Heart left ventricle (tissue), 16 donors: ENCODE measurements at places on chromosomes 3 and 15.
A peak's percentile ranks its signal among the peaks of the same experiment; 100 is the strongest.

- DNase-seq: no peak
Observed at GRCh38 chr3:95120921-95121320, 1058.1 kb downstream of the NSUN3 start.

DNA sequence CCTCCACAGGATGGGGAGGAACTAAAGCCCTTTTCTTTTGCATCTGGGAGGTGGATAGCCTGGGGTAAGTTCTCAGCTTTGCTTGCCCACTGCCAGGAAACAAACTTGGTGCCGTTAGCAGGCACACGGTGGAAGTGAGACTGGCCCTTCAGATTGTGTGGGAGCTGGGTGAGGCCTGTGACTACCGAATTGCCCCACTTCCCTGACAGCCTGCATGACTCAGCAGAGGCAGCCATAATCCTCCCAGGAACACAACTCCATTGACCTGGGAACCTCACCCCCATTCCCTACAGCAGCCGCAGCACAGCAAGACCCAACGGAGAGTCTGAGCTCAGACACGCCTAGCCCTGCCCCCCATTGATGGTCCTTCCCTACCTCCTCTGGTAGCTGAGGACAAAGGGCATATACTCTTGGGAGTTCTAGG, 282.6 kb downstream of the KLF13 start:
- no peak for DNase-seq

DNA sequence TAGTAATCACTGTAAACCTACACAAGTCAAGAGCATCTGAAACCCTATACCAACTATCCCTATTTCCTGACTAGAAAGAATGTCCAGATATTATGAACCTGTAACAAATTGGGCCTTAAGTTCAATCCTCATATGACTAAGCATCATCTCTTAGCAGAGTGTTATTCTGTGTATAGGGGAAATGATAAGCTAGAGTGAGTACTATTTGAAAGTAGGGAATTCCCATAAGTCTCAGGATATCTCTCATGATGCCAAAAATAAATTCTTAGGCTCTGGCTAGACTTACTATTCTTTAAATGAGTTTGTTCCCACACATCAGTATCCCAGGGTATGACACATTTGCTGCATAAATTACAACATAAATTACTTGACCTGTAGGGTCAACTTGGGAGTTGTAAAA, 15.3 kb downstream of the MRPL47 start:
- DNase-seq: no peak

DNA sequence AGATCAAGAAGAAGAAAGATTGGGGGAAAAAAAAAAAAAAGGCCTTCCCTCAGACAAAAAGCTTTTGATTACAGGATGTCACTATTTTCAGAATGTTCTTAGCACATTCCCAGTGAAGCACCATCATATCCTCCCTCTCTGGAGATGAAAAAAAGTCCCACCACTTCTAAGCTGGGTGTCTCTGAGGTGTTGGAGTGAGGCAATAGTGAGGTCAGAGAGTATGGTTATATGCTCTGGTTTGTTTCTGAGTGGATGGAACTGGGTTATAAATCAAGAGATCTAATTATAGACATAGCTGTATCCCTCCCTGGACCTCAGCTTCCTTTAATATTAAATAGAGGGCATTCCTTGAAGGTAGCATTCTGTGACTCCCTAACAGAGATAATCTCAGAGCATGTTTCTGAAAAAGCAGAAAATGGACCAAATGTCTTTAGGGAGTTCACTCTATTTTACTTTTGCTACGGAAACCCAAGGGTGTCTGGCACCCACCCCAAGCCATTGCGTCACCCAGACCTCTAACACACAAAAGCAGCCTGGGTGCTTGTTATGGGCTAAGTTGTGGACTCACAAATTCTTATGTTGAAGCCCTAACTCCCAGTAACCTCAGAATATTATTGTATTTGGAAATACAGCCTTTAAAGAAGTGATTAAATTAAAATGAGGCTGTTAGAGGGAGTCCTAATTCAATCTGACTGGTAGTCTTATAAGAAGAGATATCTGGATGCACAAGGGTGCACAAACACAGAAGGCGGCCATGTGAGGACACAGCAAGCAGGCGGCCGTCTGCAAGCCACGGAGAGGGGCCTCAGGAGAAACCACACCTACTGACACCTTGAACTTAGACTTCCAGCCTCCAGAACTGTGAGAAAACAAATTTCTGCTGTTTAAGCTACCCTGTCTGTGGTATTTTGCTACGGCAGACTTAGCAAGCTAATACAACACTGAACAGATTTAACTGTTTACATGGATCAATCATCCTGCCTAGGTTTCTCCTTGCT, 81.5 kb downstream of the MB21D2 start:
- DNase-seq: peak; percentile 52

DNA sequence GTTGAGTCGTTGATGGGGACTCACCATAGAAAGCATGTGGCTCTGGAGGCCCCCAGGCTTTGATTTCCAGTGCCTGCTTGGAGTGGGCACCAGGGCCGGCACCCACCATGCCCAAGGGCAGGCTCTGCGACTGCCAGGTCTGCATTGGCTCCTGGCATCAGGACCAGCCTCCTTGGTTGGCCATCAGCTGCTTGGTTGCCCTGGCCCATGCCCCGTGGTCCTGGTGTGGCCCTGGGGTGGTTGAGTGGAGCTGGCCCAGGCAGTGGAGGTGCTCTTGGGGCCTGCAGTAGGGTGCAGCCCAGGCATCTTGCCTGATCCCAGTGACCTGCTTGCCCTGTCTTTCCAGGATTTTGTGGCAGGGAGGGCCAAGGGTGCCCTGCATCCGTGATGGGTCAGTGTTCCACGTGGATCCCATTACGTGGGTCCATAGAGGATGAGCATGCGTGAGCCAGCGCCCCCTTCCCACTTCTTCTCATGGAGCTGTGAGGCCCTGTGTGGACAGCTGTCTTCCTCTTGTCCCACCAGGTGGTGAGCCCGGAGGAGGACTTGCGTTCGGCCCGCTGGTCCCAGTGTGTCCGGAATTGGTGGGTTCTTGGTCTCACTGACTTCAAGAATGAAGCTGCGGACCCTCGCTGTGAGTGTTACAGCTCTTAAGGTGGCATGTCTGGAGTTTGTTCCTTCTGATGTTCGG, 187.0 kb downstream of the UBE3A start:
- DNase-seq: peak; percentile 54

DNA sequence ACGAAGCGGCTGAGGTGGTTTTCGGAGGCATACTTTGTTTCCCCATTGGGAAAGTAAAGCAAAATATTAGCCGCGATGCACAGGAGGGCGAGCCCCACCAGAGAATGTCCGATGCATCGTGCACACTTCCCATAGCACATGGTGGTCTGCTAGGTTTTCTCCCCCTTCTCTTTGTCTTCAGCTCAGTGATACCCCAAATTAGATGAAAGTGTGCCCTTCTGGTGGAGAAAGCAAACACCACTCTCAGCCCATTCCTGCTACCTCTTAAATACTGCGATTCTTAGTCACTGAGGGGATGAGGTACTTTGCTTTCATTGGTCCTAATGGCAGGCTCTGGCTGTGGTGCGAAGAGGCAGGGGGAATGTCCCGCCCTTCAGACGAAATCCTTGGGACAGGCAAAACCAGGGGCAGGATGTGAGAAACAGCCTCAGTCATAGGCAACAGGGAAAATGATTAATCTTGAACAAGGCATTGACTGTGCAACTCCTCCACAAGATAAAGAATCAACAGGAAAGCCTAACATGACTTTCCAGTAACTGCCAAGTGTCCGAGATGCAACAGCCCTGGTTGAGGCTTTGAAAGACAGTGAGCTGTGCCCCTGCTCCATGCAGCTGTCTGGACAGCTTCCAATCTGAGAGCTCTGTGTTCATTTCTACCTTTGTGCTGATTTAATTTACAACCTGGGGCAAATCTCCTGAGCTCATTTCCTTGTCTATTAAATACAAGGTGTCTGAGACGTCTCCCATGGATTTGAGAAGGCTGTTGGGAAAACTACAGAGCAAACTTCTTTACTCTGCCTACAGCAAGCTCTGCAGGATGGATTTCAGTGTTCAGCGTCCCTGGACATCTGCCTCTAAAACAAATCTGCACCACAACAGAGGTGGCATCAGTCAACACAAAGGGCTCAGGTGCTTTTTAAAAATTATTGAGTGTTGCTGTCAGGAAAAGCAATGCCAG, at the start of gene TM4SF1:
TM4SF1 (minus strand) TSS at position 242 of the 957 bp plus-strand sequence; CDS start at position 140, 102 bp downstream.
- DNase-seq: no peak

DNA sequence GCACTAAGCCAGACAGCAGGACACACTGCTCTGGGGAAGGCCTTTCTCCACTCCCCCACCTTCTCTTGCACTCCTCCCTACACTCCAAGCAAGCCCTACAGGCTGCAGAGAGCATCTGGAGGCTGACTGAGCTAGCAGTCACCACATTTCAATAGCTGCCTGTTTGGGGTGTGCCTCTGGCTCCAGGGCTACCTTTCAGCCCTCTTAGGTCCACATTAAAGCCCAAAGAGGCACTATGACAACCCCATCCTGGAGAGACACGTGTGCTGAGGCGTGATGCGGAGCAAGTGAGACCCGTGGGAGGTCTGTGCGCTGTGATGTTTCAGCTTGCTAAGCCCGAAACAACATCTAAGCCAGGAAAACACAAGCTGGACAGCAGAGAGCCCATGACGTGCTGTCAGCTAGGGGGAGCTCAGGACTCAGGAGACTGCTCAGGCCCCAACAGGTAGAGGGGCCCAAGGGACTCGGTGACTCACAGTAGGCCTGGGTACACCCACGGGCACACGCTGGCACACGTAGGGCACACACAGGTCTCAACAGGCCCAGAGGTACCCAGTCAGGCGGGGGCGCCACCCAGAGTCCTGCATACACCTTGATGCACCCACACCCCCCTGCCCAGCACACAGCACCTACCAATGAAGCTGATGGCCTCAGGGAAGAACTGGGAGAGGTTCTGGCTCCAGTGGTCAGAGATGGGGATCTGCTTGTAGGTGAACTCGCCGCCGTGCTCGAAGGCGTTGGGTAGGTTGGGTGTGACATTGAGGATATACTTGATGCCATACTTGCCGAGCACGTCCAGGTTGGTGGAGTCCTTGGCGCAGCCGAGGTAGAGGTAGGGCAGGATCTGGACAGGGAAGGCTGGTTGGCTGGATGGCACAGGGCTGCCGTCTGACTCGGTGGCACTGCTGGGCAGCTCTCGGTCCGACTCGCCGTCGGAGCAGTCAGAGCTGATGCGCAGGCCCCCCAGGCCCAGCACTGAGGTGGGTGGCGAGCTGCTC, 2.8 kb downstream of the DUSP7 start:
- DNase-seq: no peak

DNA sequence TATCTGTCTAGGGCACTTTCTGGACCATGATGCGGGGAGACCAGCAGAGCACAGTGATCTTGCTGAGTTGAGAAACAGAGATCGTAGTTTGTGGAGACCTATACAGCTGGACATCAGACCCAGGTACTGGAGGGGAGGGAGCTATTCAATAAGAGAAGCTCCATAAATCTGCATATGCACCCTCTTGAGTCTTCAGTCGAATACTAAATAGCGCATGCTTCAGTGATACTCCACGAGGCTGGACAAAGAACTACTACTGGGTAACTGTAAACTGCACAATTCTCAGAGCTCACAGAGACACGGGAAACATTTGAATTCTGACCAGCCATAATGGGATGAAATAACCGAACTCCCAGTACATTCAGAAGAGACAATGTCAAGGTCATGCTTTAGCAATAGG, 49.7 kb downstream of the MINAR1 start:
- no peak for DNase-seq

DNA sequence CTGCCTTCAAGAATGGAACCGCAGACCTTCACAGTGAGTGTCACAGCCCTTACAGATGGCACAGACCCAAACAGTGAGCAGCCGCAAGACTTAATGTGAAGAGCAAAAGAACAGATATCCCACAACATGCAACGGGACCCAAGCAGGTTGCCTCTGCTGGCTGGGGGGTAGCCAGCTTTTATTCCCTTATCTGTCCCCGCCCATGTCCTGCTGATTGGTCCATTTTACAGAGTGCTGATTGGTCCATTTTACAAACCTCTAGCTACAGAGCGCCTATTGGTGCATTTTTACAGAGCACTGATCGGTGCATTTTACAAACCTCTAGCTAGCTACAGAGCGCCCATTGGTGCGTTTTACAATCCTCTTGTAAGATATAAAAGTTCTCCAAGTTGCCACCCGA, 102.0 kb upstream of the IGF1R start:
- DNase-seq: no peak

DNA sequence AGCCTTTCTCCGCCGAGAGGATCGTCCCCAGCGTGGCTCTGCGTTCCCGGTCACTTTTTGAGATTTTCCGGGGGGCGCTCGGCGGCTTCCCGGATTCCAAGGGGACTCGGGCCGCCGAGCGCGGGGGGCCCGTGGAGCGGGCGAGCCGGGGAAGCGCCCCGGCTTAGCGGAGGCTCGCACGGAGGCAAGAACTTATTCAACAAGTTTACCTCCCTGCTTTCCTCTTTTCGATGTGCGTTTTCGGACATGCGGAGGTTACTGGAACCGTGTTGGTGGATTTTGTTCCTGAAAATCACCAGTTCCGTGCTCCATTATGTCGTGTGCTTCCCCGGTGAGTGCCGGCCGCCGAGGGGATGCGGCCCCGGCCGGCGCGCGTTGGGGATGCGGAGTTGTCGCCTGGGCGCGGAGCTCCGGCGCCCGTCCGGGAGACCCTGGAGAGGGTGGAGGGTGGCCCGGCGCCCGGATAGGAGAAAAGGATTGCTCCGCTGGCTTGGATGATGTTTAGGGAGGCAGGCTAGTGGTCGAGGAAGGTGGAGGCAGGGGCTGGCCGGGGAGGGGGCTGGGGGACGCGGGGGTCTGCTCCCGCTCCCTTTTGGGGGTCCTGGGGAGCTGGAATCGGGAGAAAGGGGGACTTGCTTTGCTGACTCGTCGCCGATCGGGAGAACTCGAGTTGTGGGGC, 810 bp downstream of the PTPRG start:
- DNase-seq: peak; percentile 23

DNA sequence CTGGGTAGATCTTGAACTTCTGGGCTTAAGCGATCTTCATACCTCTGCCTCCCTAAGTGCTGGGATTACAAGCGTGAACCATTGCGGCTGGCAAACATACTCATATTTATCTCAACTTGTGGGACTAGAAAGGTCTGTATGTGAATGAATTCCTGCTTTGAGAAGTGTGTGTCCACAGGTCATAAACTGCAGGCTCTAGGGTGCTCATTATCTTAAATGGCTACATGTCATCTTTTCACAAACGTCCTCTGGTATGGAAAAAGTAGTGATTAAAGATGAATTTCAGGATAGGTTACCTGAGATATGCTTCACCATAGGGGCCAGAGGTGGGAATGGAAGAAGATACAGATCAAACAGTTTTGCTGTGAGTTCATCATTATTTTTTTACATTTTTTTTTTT, 7.8 kb upstream of the HDAC11 start:
- no peak for DNase-seq

- no peak for DNase-seq
Observed at GRCh38 chr15:64133623-64134344, 17.7 kb upstream of the SNX22 start.

- DNase-seq: no peak
Observed at GRCh38 chr3:98513091-98513511, 9.6 kb downstream of the CLDND1 start.

DNA sequence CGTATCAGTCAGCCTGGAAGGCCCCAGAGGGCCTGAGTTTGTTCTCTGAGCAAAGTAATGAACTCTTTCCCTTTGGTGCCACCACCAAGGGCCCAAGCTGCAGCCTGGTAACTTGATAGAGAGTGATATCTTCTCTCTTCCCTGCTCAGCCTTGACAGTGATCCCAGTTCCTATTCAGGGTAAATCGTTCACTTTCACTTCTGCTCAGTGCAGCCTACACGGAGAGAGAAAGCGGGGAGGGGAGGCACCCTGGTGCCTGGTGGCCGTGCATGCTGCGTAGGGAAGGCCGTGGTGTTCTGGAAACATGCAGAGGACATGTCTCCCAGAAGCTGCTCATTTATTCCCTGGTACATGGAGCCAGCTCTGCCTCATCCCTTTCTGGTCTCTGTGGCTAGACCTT, 54.9 kb downstream of the KIF9 start:
- no peak for DNase-seq
